ENCODE measurements at places on chromosomes 16 and 17.

GRCh38 chr17:44360144-44360533 lies 3.5 kb downstream of the FAM171A2 start:
- DNase-seq = no peak

GRCh38 chr16:81932668-81933067 lies 78.6 kb downstream of the SDR42E1 start:
- DNase-seq = no peak

DNA sequence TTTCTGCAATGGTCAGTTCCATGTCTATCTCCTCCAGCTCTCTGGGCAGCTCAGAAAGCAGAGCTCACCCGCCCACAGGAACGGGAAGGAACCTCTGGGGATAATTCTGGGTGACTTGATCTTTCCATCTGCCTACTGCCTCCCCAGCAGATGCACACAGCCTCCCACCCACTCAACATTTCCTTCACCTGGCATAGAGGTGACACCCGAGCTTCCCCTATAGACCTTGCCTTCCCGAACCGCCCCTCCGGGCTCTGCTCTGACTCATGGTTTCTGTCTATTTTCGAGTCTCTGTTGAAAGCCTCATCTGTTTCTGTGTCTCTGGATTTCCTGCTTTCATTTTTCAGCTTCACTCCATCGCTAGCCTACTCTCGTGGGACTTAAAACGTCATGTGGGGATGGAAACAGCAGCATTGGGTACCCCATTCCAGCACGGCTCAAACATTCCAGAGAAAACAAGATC lies 11.4 kb downstream of the GGA3 start:
- peak; percentile 60 for DNase-seq

DNA sequence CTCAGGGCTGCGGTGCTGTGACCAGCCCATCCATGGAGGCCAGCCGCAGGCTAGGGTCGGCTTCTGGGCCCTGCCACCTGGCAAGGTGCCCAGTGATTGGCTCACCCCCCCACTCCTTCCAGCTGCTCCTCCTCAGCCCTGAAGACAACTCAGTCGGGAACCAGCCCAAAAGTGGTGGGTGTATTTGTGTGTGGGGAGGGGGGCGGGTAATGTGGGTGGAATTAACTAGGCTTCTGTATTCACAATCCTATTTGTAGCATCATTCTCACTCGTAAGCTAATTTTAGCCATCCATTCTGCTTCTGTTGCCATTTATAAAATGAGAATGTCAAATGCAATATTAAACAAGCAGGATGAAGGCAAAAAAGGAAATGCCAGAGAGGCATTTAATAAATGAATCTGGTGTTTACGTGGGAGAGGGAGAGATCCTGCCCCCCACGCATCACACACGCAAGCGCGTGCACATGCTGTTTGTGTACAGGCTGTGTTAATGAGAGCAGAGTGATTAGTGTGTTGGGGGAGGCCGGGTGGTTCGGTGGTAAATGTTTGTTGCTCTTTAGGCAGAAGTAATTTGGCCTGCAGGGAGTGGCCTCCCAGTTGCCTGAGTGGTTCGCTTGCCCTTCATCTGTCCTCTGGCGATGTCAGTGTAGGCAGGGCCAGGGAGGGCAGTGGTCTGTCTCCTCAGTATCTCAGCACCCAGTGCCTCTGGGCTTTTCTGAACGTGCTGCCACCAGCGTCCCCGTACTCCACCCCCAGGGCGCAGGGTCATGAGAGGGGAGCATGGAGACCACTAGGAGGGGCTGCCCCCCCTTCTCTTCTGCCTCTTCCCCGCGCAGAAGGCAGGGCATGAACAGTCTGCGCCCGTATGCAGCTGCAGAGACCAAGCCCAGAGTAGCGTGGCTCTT lies 140.1 kb downstream of the CCDC182 start:
- peak; percentile 32 for DNase-seq

- no peak for DNase-seq
Observed at GRCh38 chr17:34851961-34852540, 109.2 kb downstream of the CCT6B start.

DNA sequence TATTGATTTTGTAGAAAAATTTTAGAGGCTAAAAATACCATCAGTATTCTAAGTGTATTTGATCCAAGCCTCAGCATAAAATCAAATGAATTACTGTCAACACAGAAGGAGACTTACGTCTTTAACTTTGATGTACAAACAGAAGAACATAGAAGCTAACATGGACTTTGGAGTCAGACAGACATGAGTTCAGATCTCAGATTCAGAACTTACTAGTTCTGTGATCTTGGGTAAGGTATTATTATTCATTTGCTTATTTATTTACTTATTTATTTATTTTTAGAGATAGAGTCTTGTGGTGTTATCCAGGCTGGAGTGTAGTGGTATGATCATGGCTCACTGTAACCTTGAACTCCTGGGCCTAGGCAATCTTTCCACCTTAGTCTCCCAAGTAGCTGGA lies 4.0 kb upstream of the SLFN12L start:
- DNase-seq = no peak

- DNase-seq = no peak
Observed at GRCh38 chr17:38672788-38673706, 1.7 kb downstream of the EPOP start.
